ENCODE measurements at places on chromosomes 3 and 15.

- no peak for DNase-seq
These were observed 112.9 kb downstream of the SEC22A start for GRCh38 chr3:123314359-123315270.

DNA sequence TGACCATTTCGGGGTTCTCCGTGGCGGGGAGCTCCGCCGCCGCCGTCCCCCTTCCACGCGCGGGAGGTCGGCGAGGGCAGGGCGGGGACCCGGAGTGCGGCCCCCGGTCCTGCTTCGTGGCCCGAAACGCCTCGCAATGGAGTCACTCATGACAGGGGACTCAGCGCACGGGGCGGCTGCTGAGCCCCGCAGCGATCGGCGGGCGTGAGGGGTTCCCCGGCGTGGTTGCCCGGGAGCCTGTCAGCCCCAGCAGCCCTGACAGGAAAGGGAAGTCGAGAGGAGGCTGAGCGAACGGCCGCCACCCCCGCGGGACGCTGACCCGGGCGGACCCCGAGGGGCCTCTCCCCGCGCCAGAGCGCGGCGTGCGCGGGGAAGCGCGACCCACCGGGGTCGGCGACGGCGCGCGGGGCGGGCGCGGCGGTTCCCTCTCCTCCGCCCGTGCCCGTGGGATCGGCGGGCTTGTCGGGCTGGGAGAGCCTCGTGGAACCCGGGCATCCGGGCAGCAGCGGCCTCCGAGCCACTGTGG, 564 bp upstream of the PIGZ start:
- DNase-seq, result no peak

- no peak for DNase-seq
These were observed 59.5 kb downstream of the SLC25A26 start for GRCh38 chr3:66280304-66280703.

DNA sequence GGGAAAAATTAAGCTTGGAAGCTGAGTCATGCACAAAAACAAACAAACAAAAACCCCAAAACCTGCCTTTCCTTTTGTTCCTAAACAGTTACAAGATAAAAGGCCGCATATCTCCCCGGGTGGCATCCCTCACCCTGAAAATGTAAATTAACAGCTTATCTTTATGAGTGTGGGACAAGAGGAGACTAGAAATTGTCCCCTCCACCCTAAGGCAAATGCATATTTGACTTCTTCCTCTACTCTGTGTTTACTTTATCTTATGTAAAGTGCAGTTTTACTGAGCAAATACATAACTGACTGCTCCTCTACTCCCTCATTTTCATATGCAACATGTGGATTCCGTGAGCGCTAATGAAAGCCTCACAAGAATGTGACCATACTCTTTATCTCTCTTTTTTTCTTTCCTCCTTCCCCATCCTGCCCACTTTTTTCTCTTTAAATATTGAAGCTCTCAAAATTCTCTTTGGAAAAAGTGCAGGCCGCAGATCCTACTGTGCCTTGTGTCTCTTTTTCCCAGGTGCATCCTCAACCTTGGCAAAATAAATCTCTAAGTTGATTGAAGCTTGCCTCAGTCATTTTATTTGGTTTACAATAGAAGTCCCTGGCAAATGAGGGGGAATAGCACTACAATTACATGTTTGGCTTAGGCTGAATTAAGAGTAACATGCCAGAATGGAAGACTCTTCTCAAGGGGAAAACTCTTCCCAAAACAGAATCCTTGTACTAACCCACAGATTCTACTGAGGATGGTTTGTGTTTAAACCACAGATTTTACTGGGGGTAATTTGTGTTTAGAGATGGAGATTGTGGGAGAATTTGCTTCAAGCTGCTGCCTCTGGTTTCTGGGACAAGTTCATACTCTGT, 72.7 kb upstream of the WDR72 start:
- DNase-seq, result no peak

- no peak for DNase-seq
These were observed 53.7 kb upstream of the MAGI1 start for GRCh38 chr3:66092175-66092995.

DNA sequence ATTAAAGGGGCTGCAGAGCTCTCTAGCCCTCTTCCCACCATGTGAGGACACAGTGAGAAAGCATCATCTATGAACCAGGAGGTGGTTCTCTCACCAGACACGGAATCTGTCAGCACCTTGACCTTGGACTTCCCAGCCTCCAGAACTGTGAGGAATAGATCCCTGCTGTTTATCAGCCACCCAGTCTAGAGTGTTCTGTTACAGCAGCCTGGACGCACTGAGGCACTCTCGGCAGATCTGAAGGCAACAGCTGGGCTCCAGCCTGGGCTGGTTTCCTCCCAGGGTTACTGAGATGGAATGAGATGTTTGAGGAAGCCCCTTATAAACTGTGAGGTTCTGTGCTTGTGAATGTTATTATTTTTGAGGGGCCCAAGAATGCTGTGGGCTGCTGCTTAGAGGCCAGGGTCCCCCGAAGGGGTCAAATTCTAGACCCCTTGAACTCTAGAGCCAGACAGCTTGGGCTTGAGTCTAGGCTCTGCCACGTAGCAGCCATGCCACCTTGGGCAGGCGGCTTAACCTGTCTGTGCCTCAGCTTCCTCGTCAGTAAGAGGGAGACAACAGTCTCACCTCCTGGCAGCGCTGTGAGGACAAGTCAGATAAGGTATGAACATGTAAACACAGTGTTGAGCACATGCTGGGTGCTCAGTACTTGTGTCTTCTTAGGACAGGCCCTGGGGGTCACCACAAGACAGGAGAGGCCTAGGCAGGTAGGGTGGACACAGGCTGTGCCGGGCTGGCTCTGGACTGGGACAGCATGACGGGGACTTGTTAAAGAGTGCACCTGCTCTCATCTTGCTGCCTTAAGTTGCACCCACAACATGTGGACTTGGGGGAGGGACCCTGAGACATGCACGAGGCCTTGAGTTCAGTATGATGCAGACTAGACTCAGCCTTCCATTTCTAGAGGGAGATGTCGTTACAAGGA, 49.2 kb downstream of the MGLL start:
- no peak for DNase-seq

DNA sequence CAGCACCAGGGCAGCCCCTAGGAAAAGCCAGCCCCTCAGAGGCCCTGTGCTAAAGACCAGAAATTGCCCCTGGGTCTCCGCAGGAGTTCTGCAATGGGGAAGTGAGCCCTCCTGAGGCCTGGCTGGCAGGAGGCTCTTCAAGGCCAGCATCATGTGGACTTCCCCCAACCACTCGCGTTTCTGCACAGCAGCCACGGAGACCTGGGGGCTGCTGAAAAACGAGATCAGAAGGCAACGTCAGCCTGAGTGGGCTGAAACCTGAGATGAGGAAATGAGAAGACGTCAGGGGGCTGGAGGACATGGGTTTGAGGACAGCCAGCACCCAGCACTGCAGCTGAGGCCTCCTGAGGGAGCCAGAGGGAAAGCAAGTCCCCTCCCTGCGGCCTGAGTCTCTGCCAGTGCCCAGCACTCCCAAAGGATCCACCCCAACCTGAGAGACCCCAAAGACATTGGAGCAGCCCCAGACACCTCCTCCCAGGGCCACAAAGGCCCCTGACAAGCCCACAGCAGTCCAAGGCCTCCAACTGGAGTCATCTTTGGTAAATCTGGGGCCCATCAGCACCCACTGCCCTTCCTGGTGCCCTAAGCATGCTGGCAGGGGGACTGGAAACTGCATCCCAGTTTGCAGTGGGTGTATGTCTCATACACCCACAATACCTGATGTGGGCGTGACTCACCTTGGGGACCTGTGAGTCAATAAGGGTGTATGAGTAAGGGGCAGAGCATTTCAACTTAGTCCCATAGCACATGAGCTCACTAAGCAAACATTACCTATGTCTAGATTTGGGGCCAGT, 29.2 kb upstream of the CYP11A1 start:
- peak; percentile 35 for DNase-seq

- DNase-seq, result no peak
These were observed 536.9 kb downstream of the ZIC1 start for GRCh38 chr3:147945968-147946519.

DNA sequence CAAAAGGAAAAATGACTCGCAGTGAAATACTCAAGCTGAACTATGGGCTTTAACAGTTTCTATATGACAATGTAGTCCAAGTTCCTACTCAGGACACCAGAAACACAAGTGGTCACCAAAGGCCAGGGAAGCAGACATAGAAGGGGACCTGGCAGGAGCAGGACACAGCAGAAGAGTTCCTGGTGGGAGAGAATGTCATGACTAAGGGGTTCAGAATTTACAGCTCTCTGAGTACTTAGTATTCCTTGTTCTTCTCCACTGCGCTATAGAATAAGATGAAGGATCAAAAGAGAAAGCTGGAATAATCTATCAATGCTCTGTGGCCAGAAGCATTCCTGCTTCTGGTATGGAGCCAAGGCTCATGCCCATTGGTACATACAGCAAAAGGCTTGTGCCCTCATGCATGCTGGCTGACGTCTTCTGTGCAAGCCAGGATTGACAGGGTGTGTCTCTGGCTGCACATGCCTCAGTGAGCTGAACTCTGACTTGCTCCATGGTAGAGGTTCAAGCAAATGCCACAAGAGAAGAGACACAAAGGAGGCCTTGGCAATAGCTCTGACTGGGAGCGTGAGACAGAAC, 128.7 kb upstream of the SLC2A2 start:
- DNase-seq, result no peak

GRCh38 chr3:124075753-124076152, 83.8 kb upstream of the ROPN1 start:
- no peak for DNase-seq

- DNase-seq, result no peak
These were observed 6.3 kb downstream of the RBSN start for GRCh38 chr3:15092686-15093085.

GRCh38 chr3:171986757-171987518, 52.4 kb upstream of the FNDC3B start:
- DNase-seq, result no peak

- DNase-seq, result no peak
These were observed 6.6 kb downstream of the PLSCR5 start for GRCh38 chr3:146598535-146598934.

GRCh38 chr3:94115482-94115881, 52.6 kb downstream of the NSUN3 start:
- no peak for DNase-seq

DNA sequence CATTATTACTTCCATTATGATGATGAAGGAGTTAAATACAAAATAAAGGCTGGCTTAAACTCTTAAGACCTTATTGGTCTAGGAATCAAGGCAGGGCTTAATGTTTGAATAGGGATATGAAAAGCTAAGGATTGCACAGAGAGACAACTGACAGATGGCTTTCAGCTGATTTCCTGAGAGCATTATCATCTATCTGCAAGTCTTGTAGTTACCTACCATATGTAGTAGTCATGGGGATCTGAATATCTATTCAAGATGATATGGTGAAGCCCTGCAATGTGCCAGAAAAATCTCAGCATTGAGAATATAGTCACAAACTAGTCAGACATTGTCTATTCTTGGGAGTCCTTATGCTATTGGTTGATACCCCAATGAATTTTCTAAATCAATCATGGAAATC, 47.5 kb upstream of the CHMP2B start:
- DNase-seq, result no peak

DNA sequence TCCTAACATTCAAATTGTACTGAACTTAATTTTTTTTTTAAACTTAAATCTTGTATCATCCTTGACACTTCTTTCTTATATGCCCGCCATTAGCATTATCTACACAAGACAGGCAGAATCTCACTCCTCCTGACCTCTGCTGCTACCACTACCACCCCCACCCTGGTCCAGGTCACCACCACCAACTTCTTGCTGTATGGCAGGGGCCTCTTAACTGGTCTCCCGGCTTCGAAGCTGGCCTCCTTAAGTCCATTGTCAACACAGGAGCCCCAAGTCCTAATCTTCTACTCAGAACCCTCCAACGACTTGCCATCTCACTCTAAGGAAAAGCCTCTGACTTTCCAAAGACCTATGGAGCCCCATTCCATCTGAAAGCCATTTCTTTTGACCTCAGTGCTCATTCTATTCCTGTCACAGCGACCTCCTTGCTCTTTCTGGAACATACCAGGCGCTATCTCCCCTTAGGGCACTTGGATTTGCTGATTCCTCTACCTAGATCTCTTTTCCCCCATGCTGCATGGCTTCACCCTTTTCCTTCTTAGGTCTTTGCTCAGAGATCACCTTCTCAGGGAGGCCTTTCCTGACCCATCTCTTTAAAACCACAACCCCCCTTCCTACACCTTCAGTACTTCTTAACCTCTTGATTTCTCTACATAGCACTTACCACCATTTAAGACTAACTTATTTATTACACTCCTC, 2.6 kb downstream of the PRC1 start:
- DNase-seq, result no peak

- no peak for DNase-seq
These were observed 177.9 kb downstream of the WDR72 start for GRCh38 chr15:53581513-53581912.

GRCh38 chr3:33773637-33774036, 24.8 kb upstream of the PDCD6IP start:
- no peak for DNase-seq

GRCh38 chr15:86917361-86917671, 837.6 kb downstream of the AGBL1 start:
- DNase-seq, result no peak

DNA sequence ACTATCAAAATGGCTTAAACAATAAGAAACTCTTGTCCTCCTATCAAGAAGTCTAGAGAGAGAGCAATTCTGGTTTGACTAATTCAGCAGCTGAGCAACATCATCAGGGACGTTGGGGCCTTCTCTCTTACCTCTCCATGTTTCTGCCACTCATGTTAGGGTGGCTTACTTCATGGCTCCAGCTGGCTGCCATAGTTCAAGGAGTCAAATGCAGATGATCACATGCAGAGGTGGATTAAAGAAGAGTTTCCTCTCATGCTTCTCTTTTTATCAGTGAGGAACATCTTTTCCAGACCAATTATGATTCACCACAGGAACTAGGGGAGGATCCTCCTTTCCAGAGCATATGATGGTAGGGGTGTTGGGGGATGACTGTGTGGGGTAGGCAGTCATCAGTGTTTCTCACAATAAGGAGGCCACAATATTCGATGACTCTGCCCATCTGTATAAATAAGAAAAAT, 45.5 kb downstream of the NEK11 start:
- DNase-seq, result no peak

DNA sequence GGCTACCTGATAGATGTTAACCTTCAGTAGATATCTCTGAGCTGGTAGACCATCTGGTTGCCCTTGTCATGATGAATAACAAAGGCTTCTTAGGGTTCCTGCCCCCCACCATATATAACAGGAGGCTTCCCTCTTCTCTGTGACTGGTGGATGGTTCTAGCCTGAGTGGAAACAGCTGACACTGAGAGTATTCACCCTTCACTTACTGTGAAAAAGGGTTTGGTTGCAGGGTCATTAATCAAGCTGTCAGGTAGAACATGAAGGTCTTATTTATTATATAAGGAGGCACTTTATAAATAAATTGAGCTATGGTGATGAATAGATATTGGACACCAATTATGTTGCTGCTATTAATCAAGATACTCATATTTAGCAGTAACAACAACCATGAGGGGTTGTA, 58.6 kb downstream of the CACNA2D3 start:
- no peak for DNase-seq

- DNase-seq, result no peak
These were observed 33.3 kb downstream of the SETD5 start for GRCh38 chr3:9430733-9431132.

GRCh38 chr15:35606450-35606779, 60.5 kb upstream of the DPH6 start:
- DNase-seq, result no peak

- DNase-seq, result no peak
These were observed 50.8 kb upstream of the PLAAT1 start for GRCh38 chr3:193190146-193190786.

- no peak for DNase-seq
These were observed 22.1 kb downstream of the PRICKLE2 start for GRCh38 chr3:64203216-64203615.
